ENCODE measurements at places on chromosomes 7 and 10.

- DNase-seq = no peak
These were observed 512 bp upstream of the VIM start for GRCh38 chr10:17227367-17228090.

GRCh38 chr7:44549457-44549856 lies 8.3 kb upstream of the NPC1L1 start:
- DNase-seq = no peak

- DNase-seq = no peak
These were observed 309.3 kb upstream of the KCND2 start for GRCh38 chr7:119963654-119964053.

DNA sequence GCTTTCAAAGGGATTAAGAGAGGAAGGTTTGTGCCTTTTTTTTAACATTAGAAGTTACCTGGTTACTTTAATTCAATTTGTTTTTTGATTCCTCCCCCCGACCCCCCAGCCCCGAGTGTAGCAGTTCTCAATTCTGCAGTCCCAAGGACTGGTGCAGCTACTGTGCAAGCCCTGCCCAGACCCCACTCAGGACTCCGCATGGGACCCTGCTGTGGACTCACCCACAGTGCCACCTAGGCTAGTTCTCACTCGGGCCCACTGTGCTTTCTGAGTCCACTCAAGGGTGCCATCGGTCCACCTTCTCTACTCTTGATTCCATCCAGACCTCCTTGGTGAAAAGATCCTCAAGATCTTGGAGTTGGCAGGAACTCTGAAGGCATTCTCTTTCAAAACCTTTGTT lies 77.4 kb downstream of the VOPP1 start:
- no peak for DNase-seq
